ENCODE measurements at places on chromosomes 11 and 22. TPM values are rescaled to one million over a fixed set of nuclear protein-coding genes. Genes with fewer than 3 reads are reported as not detected.

GPR83 gene
- polyA plus RNA-seq: 0.03 TPM

ARHGEF17 gene
- polyA plus RNA-seq: 31.2 TPM

PYGM gene
- polyA plus RNA-seq: 8.7 TPM

CRYBA4 gene
- polyA plus RNA-seq: not detected

CSF2RB gene
- 4.9 TPM for polyA plus RNA-seq

PANX3 gene
- not detected for polyA plus RNA-seq

CDC42EP2 gene
- polyA plus RNA-seq: 82.5 TPM

MCHR1 gene
- polyA plus RNA-seq: not detected

BTBD18 gene
- not detected for polyA plus RNA-seq

Data from adipose tissue (tissue), 3 donors.